ENCODE measurements at places on chromosomes 7 and 10.

DNA sequence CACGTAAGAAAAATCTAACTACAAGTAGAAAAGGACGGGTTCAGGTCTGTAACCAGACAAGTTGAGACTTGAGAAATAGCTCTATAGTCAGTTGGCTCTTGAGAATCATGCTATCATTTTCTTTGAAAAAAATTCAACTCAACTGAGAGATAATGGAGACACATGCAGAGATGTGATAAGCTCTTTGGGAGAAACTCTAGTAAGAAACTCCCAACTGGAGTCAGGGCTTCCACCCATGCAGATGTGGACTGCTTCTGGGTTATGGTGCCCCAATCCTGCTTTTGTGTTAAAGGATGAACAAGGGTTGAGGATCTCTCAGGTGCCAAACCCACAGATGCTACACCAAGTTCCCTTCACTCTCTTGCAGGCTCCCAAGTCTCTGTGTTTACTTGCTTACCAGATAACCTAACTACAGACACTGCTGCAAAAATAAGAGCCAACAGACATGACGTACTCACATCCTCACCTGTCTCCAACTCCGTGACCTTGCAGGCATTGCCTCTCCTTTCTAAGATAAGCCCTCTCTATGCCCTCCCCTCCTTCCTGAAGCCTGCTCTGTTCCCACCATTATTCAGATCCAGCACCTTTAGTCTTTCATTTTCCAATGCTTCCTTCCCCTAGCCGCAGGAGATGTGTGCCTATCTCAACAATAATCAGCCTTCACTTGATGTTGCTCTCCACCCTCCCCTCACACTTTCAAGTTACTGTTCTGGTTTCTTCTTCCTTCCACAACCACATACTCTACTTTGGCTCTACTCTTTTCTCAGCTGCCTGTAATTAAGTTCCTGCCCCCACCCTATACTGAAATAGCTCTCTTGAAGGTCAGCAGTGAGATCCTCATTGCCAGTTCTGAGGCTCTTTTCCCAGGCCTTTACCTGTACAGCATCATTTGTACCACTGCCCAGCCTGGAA lies 130.0 kb downstream of the ICA1 start:
- no peak for DNase-seq

- DNase-seq, result no peak
Observed at GRCh38 chr7:130896051-130896881, 162.3 kb upstream of the KLF14 start.

GRCh38 chr10:93110472-93111146 lies 36.9 kb downstream of the CYP26A1 start:
- DNase-seq, result no peak

GRCh38 chr10:63801166-63801565 lies 280.0 kb downstream of the REEP3 start:
- DNase-seq, result no peak

- DNase-seq, result no peak
Observed at GRCh38 chr10:35765066-35765527, 123.0 kb upstream of the FZD8 start.

DNA sequence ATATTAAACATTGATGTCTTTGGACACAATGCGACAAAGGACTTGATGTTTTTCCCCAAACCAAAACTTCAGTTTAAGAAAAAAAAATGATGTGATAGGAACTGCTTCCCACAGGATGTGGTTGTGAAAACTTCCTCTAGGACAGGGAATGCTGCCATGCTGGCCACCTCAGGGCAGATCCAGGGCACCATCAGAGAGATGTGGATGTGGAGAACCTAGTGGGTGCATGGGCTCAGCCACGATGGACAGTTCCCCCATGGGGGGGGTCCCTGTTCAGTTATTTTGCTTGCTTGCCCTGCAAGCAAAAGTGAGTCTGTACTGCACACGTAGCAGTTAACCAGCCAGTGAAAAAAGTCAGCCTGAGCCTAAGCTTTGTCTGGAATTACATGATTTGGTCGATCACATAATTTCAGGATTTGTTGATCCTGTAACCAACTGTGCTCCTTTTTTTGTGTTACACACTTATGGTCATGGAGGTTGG lies 36.3 kb downstream of the LAMB4 start:
- no peak for DNase-seq

DNA sequence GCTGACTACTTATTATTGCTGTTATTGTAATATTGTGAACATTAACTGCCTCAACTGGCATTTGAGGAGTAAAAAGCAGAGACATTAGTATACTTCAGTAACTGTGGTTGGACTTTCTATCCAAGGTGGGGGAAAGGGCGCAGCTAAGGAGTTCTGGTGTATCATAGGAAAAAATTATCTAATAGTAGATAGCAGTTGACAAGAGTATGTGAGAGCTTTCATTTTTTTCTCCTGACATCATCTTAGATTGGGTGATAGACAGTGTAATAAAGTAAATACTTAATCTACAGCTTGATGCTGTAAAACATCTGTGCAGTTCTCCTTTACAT lies 68.9 kb downstream of the PHTF2 start:
- no peak for DNase-seq

DNA sequence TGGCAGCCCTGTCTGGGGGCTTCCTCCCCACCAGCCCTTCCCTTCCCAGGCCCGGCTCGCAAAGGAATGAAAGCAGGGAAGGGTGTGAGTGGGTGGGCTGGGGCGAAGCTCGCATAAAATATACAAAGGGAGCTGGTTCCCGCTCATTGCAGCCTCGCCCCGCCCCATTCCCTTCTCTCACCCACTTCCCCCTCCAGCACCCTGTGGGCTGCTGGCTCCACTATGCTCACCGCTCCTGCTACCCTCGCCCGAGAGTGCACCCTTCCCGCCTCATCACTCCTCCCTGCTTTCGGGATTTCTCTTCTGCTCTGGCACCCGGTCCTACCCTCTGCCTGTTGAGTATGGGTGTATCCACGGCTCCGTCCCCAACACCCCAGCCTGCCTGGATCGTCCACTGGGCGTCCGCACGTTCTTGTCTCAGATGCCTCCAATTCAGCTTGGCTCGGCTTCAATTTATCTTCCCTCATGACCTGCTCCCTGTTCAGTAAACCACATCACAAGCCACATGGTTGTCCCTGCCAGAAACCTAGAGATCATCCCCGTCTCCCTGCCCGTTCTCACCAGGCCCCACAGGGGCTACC lies 14.4 kb upstream of the TTYH3 start:
- DNase-seq, result no peak

DNA sequence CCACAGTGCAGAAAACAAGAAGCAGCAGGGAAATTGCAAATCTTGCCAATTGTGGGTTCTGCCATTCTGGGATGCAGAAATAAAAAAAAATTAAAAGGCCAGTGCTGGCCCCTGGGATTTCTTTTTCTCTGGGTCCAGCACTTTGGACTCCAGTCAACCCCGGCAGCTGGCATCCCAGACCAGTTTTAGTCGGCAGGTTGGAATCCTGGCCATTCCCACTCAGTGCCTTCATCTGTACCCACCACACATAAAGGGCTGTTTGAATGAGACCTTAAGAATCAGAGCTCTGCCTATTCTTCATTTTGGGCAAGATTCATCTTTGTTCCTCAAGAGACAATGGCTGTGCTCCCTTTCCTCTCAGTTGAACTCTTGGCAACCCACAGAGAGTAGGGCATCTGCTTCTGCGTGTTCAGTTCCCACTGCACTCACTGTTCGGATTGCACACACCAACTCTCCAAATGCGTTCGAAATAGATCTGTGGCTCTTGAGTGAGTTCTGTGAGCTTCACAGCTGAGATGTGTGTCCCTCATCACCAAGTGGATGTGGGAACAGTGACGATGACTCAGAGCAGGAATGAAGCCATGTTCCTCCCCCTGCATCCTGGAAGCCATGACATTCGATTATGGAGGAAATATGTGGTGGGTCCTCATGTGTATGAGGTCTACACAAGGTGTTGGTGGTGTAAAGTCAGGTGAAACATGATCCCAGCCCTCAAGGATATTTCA lies 63.0 kb upstream of the EGFR start:
- no peak for DNase-seq

Measured in neuronal stem cell (in vitro differentiated cells).